Fibroblast of villous mesenchyme (primary cell): ENCODE measurements at places on chromosomes 4 and X.

DNA sequence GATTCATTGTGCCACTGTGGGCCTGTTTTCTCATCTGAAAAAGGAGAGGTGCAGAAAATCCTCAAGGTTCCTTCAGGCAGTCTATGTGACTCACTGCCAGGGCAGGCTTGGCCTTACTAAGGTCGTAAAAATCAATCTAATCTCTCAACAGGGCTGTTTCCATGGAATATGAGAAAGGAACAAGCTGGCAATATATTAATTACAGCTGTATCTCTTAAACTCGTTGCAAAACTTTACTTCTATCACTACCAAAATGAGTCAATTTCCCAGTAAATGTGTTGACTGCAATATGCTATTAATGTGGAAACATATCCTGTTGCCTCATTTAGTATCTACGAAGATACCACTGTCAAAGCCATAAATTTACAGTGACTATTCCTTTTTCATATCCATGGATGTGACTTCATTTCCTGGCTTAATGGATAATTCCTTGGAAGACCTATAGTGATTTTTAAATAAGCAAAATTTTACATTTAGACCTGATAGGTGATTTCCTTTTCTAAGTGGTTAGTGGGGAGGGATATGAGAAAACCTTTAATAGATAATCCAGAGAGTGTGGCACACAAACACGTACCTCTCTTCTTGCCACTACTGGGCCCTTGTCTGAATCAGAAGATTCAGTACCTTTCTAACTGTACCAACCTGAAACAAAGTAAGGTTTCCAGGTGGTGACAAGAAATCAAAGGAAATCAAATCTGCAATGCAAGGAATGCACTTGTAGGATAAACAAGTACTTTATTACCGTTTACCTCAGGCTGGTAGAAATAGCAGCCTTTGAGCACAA is 127.4 kb upstream of the FTHL17 start:
- peak; percentile 91 for DNase-seq

DNA sequence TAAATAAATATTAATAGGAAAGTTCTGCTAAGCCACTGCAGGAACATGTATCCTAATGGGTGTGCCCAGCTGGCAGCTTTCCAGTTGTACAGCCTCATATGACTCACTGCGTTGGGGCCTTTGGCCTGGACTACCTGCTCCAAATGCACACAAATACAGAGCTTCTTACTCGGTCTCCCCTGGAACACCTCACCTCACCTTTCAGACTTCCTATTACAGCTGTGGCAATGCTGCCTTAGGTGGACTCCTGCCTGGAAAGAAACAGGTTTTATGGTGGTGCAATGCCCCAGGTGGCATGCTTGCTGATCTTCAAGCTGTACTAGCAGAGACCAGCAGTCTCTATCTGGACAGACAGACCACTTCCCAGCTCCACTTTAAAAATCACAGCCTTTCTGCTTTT is 85.7 kb upstream of the EXOC1L start:
- peak; percentile 62 for DNase-seq

DNA sequence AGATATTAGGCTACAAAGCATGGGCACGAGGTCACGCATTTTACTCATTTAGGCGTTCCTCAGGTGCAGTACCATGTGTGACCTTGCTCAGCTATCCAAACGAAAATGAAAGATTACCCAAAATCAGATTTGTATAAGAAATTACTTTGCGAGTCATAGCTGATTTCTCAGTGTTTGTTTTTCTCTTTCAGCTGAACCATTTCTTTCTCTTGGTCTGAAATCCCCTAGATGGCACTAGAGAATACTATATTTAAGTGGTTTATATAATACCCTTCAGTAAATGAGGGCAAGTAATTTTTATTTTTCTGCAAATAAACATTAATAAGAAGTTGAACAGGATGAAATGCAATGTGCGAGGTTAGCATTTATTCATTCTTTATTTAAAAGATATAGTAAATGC is 496.6 kb downstream of the STIM2 start:
- peak; percentile 6 for DNase-seq

DNA sequence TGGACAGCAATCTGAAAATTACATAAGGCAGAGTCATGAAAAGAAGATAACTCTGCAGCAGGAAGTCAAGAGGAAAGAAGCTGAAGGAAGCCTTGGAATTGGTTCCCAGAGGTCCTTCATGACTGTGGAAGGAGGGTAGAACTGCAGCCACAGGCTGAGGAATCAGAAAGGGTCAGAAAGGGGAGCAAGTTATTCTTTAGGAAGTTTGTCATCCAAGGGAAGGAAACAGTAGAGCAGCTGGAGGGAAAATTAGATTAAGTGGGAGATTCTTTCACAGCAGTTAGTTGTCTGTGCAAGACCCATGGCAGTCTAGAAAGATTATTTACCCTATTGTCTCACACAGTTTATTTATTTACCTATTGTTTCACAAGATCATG is 9.3 kb upstream of the ADH1C start:
- peak; percentile 3 for DNase-seq

DNA sequence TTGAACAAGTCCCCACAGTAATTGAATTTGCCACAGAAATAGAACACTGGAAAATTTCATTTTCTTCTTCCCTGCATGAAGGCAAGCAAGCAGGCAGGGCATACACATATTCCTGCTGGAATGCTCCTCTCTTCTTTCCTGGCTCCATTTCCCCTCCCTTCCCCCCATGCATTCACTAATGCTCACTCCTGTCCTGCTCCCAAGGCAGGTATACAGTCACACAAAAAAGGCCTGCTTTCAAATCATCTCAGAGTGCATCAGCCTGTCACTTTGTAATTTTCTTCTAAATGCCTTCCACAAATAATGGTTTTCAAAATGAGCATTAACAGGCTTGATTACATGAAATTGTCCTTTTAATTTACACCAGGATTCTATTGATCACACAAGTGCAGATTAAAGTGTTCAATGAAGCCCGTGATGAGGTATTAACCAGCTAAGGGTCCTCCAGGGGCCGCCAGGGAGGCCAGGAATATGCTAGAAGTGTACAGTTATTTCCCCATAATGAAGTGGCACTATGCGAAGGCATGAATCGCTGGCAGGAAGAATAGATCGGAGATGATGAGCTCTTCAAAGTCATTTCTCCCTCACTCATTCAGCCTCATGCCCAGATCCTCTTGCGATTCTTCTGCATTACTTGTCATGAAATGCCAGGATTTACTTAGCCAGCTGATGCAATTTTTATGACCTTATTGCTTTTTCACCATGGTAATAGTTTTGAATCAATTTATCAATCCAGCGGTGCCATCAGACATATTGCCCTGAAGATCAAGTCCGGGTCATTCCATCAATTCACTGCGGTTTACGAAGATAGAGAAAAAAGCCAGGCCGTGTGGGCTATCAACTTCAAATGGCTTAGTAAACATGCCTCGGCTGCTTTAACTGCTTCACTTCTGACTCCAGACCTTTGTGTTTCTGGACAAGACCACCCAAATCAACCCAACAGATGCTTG is 243.5 kb downstream of the GPAT3 start:
- no peak for DNase-seq

GRCh38 chr4:148780426-148781005 is 338.3 kb upstream of the NR3C2 start:
- DNase-seq, result no peak

DNA sequence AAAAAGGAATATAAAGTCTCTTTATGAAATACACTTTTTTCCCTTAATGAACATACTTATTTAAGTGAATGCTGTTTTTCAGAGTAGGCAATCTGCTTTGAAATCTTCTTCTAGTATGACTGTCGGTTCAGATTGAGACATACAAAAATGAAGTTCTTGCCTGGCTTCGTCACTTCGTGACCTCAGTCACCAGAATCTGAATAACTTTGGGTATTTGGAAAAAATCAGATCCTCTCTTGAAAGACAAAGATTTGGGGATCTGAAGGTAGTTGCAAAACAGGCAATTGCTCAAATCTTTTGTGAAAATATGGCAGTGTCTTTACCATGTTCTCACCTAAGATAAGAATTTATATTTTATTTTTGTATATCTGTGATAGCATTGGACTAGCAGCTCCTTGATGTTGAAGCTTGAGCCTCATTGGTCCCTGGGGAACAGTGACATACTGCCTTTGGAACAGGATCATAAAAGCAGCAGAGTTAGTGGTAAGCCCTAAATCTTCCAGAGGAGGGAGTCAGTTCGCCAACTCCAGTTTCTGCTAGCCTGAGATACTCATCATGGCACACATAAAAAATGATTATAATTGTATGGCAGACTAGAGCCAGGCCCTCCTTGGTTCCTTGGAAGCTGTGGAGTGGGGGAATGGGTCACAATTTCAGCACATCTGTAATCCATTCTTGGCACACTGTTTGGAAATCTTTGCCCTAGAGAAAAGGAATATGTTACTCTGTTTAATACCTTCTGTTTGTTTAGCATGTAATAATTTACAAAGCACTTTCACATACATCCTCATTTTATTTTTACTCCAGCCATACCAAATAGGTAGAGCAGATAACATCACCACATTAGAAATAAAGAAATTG is 5.0 kb downstream of the ARFIP1 start:
- peak; percentile 61 for DNase-seq

DNA sequence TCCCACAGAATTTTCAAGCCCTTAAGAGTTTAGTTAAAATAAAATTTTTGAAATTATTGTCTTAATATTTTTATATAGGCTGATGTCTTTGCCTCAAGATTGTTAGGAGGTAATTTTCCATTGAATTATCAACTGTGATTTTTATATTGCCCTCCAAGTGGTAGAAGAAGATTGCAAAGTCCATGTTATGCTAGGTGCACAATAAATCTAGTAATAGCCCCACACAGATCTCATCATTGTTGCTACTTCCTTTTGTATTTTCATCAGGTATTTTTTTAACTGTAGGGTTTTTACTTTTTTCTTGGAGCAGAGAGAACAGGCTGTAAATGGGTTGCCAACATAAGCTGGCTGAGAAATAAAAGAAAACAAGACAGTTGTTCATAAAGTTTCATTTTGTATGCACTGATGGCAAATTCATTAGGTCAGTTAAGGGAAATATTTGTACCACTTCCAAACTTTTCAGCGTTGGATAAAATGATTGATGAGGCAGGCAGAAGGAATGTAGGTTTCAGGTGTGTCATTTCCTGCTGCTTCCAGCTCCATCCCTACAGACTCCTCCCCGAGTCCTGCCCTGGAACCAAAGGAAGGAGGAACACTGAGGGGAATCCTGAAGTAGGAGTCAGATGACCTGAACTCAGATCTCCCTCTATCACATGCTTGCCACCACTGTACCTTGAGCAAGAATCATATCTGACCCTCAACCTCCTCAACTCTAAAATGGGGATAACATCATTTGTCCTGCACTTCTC is 105.5 kb downstream of the PRRG1 start:
- DNase-seq, result no peak

GRCh38 chrX:82127228-82128123 is 925.6 kb downstream of the SH3BGRL start:
- no peak for DNase-seq

- no peak for DNase-seq
These were observed 30.2 kb downstream of the SORCS2 start for GRCh38 chr4:7222521-7222920.

- DNase-seq, result no peak
These were observed 14.3 kb downstream of the ANTXR2 start for GRCh38 chr4:80058740-80059139.

- no peak for DNase-seq
These were observed 50.3 kb downstream of the MAML3 start for GRCh38 chr4:140103676-140104075.

DNA sequence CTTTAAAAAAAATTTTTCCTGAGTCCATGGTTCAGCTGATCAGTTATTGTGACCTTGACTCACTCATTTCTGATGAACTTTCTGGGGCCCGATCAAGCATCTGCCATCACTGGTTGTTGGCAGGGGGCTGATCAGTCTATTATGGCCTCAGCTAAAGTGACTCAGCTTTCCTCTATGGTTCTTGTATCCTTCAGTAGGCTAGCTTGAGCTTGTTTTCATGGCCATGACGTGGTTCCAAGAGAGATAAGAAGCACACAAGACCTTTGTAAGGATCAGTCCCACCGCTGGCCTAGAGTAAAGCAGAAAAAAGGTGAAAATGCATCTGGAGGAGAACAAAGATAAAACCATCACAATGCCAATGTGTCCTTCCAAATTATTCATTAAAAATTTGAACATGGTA is 29.8 kb upstream of the EPGN start:
- DNase-seq, result no peak

GRCh38 chr4:31325300-31325699 is 605.1 kb downstream of the PCDH7 start:
- no peak for DNase-seq
